ENCODE measurements at places on chromosomes 2 and 18.

- DNase-seq, result no peak
Observed at GRCh38 chr18:64712035-64712434, 563.1 kb upstream of the LINC00305 start.

DNA sequence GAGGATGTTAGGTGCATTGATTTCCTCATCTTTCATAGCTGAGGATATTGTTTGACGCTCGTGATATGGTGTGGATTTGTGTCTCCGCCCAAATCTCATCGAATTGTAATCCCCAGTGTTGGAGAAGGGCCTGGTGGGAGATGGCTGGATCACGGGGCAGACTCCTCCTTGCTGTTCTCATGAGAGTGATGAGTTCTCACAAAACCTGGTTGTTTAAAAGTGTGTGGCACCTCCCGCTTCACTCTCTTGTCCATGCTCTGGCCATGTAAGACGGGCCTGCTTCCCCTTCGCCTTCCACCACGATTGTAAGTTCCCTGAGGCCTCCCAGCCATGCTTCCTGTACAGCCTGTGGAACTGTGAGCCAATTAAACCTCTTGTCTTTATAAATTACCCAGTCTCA, 28.4 kb upstream of the GPC1 start:
- DNase-seq, result no peak

- DNase-seq, result no peak
Observed at GRCh38 chr2:232211743-232212686, 166.5 kb upstream of the ALPP start.

- DNase-seq, result no peak
Observed at GRCh38 chr18:30855762-30856161, 186.8 kb downstream of the DSC3 start.

DNA sequence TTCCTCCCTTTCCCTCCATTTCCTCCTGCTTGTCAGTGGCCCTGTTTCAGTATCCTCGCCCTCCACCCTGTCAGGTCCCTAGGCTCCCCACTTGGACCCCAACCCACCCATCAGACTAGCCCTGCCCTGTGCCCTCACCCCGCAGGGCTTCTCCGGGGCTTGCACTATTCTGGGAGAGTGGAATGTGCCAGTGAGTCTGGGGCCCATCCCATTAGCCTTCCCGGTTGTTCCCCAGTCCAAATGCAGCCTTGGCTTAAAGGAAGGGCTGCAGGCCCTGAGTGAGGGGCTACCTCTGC, 45.5 kb downstream of the MYO7B start:
- no peak for DNase-seq

- DNase-seq, result no peak
Observed at GRCh38 chr2:39838589-39838988, 59.5 kb upstream of the THUMPD2 start.

GRCh38 chr18:48599391-48599790, 60.6 kb downstream of the CTIF start:
- DNase-seq, result no peak

GRCh38 chr2:189621781-189622180, 39.5 kb upstream of the ASNSD1 start:
- no peak for DNase-seq

- no peak for DNase-seq
Observed at GRCh38 chr2:10932345-10933151, 20.8 kb downstream of the KCNF1 start.

DNA sequence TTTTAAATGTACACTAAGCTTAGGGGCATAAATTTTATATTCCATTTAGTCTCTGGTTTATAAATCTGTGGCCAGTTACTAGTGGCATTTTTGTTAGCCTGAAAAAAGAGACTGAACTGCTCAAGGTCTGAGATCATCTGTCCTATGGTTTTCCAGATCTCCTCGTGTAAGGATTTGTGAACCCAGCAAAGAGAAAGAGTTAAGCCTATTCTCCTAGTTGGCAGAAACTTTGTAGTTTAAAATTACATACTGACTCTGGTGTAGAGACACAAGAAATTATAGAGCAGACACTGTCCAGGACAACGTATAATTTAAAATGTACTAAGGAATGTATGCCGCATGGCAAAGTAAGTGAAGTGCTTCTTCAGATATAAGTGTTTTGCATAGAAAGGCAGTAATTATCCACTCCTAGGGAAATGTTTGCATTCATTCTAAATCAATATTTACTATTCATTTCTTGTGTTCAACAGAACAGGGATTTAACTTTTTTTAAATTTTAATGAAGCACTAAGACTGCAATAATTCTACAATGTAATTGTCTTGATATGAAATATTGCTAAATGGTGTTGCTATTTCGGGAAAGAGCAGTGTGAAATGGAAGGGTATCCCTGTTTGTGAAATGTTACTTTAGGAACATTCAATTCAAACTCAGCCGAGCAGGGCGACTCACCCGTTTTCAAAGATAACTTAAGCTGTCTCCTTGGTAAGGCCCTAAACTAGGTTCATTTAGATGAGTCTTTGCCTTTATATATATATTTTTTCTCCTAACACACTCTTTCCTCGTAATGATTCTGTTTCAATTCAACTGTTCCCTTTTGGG, 508.4 kb upstream of the ZEB2 start:
- DNase-seq, result no peak

- DNase-seq, result no peak
Observed at GRCh38 chr2:57397550-57398360, 648.9 kb upstream of the VRK2 start.

DNA sequence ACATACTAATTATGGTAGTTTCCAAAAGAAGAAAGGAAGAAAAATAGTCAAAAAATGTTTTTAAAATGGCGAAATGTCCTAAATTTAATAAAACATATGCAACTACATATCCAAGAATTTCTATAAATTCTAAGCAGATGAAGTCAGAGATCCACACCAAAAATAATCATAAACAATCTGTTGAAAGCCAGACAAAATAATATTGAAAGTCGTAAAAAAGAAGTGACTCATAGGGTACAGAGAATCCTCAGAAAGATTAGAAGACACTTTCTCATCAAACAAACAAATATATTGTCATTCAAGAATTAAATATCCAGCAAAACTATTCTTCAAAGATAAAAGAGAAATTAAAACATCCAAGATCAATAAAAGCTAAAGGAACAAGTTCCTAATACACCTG, 281.4 kb upstream of the ZNF804A start:
- DNase-seq, result no peak

- DNase-seq, result no peak
Observed at GRCh38 chr18:32803568-32803967, 30.7 kb upstream of the KLHL14 start.

DNA sequence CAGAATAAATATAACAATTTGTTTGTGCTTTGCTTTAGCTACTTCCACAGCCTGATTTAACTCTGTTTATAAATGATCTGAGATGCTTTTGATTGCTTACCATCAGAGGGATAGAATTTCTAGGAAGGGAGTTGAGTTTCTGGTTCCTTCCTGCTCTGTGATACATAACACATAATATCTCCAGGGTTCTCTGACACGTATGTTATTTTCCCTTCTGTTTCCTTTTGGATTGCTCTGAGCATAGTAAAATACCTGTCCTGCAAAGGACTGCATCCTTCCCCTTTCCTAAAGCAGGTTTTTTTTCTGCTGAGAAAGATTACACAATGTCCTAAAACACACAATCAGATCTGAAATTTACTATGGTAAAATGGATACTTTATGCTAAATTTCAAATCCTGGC, 76.1 kb downstream of the CABYR start:
- no peak for DNase-seq

- DNase-seq, result no peak
Observed at GRCh38 chr2:137942833-137943677, 21.2 kb upstream of the HNMT start.

DNA sequence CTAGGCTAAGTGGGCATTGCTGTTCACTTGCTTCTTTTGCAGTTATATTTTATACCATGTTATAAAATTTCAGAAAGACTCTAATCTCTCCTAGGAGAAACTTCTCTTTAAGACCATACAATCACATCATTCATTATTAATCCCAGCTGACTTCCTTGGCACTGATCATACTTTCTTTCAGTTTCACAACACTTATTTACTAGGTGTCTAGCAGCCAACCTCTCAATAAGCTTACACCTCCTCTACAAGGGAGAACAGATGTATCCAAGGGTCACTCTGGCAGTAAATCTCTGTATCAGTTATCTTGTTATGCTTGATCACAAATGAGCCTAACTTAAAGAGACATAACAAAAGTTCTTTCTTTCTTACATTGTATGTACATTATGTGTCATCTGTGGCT, 69.8 kb upstream of the EPB41L5 start:
- DNase-seq, result no peak

DNA sequence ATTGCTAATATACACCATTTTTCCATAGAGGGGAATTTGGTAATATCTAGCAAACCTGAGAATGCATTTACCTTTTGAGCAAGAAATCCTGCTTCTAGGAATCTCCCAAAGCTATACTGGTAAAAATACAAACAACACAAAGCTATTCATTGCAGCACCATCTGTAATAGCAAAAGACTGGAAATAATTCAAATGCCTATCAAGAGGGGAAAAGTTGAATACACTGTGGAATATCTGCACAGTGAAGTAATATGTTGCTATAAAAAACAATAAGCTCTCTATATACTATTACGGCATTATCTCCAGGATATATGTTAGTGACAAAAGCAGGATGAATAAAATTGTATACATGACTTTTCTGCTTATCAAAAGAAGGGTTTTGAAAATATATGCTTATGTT, 112.3 kb upstream of the CHAC2 start:
- no peak for DNase-seq

GRCh38 chr2:241944821-241945220, 75.3 kb downstream of the RTP5 start:
- DNase-seq, result no peak
